Stimulated activated CD8-positive, alpha-beta memory T cell treated with anti-CD3 and anti-CD28 coated beads, Interleukin-15, amount 100 ng/mL, for 24 hours (primary cell): ENCODE measurements at places on chromosomes 11 and 22.

- no peak for DNase-seq
These were observed 566.7 kb downstream of the BRD1 start for GRCh38 chr22:49260681-49261580.

DNA sequence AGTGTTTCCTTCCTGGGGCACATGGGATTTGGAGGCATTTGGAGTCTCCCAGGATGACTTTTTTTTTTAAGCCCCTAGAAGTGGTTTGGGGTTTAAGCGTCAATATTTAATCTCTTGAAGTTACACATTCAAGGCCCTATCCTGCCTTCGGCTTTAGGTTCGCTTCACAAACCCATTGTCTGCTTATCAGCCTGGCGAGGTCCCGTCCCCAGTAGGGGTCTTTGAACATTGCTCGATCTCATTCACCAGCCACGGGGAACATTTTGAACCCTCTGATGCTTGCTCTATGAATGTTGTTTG lies 75.9 kb downstream of the KCNQ1 start:
- DNase-seq, result no peak

GRCh38 chr11:122977470-122978298 lies 4.0 kb downstream of the BSX start:
- DNase-seq, result no peak

GRCh38 chr11:19935507-19935906 lies 222.9 kb downstream of the NAV2 start:
- no peak for DNase-seq

DNA sequence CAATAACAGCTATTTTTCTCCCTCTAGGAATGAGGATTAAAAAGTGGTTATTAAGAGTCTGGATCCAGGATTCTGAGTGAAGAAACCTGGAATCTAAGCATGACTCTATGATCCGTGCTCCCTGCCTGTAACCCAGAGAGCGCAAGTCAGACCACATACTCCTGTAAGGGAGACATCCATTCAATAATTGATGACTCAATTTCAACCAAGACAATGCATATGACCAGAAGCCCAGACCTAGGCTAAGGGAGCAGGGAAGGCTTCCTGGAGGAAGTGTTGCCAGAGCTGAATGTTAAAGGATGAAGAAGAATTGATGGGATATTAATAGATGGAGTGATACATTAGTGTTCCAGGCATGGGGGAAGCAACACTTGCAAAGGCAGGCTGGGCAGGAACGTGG lies 13.8 kb upstream of the PAMR1 start:
- DNase-seq, result no peak

DNA sequence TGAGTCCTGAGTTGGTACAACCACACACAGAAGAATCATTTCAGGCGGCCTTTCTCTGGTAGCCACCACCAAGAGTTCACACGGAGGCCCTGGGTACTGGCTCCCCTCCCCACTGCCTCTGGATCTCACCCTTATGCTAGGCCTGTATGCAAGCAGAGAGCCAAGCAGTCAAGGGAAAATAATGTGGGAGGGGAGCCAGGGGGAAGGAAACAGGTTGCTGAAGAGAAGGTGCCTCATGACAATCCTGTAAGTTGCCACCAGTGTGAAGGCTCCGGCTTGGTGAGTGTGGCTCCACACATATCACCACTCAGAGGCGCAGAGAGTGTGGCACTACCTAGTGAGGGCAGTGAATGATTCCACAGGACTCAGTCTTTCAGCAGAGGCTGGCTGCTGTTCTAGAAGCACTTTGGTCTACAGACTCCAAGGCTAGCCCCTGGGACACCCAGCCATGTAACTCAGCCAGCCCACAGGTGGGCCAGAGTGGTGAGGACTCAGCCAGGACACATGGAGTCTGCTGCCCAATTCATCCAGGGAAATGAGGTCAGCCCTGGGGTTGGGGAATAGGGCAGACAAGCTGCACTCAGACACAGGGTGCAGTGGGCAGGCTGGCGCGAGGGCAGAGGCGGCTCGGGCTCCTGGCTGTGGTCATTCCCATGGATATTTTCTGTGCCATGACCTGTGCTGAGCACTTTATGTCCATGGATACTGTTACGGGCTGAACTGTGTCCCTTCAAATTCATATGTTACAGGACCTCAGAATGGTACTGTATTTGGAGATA lies 49.0 kb upstream of the SERPIND1 start:
- DNase-seq, result no peak

DNA sequence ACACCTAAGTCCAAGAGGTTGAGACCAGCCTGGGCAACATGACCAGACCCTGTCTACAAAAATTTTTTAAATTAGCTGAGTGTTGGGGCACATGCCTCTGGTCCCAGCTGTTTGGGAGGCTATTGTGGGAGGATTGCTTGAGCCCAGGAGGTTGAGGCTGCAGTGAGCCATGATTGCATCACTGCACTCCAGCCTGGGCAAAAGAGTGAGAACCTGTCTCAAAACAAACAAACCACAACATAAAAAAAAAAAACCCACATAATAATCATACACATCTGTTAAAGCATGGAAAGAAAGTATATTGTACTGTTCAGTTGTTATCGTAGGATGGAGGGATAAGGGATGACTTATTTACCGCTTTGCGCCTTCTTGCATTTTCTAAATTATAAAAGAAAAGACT lies 35.9 kb upstream of the GRK2 start:
- no peak for DNase-seq

DNA sequence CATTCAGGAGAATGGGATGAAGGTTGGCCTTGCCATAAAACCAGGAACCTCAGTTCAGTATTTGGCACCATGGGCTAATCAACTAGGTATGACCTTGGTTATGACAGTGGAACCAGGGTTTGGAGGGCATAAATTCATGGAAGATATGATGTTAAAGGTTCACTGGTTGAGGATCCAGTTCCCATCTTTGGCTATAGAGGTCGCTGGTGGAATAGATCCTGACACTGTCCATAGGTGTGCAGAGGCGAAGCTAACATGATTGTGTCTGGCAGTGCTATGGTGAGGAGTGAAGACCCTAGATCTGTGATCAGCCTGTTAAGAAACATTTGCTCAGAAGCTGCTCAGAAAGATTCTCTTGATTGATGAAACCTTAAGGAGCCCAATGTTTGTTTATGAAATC lies 5.7 kb downstream of the NF2 start:
- no peak for DNase-seq

GRCh38 chr22:37681556-37682049 lies 4.5 kb upstream of the NOL12 start:
- no peak for DNase-seq

DNA sequence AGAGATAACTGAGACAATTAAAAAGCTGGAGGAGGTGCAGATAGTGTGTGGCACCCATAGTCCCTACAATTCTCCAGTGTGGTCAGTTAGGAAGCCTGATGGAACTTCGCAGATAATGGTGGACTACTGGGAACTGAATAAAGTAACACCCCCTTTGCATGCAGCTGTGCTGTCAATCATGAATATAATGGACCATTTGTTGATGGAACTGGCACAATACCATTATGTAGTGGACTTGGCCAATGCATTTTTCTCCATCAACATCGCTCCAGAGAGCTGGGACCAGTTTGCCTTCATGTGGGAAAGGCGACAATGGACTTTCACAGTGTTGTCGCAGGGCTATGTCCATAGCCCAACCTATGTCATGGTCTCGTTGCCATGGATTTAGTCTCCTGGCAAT lies 324.2 kb downstream of the TMEM135 start:
- DNase-seq, result no peak

GRCh38 chr11:3834349-3834663 lies 6.5 kb downstream of the RHOG start:
- DNase-seq, result no peak

- no peak for DNase-seq
These were observed 136.7 kb upstream of the FAT3 start for GRCh38 chr11:92087725-92088537.

DNA sequence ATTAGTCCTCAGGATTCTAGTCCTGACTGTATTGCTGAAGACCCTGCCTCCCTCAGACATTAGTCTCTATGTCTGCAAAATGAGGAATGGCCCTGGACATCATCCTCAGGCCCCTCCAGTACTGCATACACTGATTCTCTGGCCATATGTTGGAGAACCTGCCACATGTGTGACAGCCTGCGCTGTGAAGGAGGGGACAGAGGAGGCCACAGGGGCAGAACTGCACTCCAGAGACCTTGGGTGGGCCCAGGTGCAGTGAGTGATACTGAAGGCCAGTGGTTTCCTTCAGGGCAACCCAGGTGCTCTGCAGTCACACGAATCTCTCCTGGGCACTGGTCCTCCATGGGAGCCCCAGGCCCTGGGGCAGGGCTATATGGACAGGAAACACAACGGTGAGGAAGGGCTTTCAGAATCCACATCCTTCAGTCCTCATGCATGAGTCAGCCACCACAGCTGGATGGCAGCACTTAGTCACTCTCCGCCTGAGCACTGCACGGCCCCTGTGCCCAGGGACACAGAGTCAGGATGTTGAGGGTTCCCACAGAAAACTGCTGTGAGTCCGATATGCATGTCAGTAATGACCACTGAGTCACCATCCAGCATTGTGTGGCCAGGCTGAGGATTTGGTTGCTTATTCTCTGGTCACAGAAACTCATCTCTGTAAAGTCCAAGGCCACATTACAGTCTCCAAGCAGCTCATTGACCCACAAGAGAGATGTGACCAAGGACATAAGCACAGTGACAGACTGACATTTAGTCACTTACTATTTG lies 39.7 kb downstream of the ME3 start:
- DNase-seq, result no peak

- no peak for DNase-seq
These were observed 15.9 kb downstream of the ADAMTS15 start for GRCh38 chr11:130464291-130464812.

DNA sequence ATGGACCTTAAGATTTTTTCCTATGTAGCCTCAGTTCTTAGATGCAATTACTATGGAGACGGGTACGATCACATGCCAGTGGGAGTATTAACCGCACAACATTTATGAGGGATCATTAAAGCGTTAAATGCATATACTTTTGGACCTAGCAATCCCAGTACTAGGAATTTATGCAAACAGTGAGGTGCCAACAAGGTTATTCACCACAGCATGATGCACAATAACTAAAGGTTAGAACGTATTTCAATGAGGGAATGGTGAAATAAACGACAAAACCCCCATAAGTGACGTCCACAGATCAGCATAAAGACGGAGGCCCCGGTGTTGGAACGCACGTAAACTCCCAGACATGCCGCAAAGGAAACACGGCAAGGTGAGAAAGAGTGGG lies 539 bp downstream of the SIRT3 start:
- peak; percentile 43 for DNase-seq

DNA sequence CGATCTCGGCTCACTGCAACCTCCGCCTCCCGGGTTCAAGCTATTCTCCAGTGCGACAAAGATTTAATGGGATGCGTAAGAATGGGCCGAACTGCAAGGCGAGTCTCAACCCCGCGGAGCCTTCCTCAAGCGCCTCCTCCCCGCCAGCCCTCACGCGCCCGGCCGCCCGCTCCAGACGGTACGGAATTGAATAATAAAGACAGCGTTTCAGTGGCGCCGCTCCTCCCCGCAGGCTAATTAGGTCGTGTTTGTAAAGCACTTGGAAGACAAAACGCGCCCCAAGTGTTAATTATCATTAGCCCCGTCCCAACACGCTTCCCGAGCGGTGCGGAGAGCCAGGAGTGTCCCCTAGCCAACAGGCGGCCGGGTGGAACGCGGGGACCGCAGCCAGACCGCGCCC lies 192.0 kb downstream of the BUD13 start:
- DNase-seq, result no peak

- DNase-seq, result no peak
These were observed 61.7 kb downstream of the ME3 start for GRCh38 chr11:86610559-86611341.

- DNase-seq, result no peak
These were observed 19.1 kb downstream of the RPL3 start for GRCh38 chr22:39300186-39300830.

DNA sequence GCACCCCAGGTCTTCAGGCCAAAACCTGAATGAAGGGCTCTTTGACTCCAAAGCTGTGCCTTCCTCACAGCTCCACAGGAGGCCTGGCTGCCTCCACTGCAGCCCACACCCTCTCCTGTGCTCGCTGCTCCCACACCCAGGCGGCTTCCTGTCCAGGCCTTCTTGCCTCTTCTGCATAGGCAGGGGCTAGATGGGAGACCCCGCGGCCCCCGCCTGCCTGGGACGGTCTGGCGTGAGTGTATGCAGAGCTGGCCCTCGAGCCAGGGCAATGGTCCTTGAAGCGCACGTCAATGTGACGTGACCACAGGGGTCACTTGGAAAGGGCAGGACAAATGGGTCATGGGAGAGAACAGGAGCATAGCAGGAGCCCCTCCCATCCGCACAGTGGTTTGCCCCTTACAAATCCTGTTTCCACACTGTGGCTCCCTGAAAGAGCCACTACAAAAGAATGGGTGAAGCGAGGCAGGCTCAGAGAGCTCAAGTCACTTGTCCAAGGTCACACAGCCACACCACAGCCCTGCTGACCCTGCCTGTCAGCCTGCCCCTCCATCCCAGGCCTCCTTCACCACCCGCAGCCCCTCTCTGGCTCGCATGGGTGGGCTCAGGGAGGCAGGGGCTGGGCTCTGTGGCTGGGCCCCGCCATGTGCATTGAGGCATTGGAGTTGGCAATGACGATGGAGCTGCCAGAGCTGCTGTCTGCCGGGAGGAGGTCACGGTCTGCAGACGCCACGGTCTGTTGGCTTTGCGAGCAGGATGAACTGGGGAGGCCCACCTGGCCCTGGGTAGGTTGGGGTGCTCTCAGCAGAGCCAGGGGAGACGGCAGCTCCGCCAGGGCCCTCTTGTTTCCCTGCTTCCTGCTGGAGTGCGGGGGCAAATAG lies 71.2 kb upstream of the WNT11 start:
- DNase-seq, result no peak

DNA sequence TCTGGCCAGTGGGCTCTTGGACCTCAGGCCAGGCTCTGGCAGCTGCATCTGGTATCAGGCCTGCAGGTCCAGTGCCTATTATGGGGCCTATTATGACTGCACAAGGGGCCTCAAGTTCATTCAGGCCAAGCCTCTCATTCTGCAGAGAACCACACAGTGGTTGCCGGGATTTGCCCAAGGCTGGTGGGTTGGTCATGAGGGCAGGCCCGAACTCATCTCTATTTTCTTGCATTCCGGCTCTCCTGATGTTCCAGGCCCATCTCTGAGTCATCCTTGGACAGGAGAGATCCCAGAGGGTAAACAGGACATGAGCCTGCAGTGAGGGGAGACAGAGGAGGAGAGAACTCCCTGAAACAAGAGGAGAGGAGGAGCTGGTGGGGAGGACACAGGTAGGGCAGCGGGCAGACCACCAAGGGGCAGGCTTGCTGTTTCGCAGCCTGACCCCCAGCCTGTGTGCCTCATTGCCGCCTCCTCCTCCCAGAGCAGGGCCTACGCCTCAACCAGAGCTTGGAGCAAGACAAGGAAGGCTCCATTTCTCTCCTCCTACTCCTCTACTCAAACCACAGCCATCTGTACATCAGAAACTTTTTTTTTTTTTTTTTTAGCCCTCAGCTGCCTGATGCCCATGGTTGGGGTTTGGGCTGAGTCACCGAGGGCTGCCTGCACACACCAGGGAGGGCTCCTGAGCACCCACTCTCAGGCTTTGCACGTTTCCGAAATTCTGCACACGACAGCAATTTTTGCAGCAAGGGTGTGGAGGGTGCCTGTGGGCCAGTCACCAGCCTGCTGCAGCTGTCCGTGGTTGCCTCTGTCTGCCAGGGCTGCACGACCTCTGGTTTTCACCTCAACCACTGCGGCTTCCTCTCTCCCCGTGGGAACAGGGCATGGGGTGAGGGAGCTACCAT lies 12.7 kb upstream of the TREH start:
- no peak for DNase-seq
